ENCODE measurements at places on chromosomes 5 and 9.

- DNase-seq = no peak
Observed at GRCh38 chr9:70407081-70407503, 7.4 kb downstream of the KLF9 start.

DNA sequence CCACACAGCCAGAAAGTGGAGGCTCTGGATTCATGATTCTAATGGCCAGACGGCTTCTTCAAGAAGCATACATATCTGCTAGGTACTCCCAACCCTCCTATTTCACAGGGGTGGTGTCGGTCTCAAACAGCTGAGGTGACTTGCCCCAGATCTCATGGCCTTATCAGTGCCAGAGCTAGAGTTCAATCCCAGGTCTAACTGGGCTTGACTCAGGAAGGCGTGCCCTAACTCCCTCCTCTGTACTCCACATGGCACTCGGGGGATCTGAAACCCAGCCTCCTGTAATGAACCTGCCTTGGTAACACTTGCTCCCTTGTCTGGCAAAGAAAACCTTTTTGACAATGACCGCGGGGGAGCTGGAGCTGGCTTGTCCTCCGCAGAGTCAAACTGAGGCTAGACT, 2.1 kb downstream of the QRFP start:
- DNase-seq = no peak

GRCh38 chr9:32716425-32716824, 66.9 kb upstream of the TMEM215 start:
- no peak for DNase-seq

DNA sequence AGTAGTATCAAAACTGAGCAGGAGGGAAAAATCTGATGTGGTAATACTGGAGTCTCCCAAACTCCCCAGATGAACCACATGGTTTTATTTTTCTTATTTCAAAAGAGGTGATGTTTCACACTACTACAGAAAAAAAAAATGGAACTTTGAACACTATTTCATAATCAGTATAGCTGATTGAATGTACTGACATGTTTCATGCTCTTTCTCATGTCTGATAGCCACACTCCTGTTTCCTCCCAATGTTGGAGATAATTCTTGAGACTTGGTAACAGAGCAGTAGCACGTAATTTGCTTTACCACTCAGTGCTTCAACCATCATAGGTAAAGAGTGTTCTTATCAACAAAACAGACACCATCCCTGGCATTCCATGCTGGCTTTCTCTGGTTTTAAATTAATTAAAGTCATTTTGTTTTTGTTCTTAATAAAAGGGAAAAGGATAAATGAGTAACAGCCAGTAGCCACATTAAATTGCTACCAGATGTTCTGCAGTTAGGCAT, 85.2 kb downstream of the MUSK start:
- no peak for DNase-seq

DNA sequence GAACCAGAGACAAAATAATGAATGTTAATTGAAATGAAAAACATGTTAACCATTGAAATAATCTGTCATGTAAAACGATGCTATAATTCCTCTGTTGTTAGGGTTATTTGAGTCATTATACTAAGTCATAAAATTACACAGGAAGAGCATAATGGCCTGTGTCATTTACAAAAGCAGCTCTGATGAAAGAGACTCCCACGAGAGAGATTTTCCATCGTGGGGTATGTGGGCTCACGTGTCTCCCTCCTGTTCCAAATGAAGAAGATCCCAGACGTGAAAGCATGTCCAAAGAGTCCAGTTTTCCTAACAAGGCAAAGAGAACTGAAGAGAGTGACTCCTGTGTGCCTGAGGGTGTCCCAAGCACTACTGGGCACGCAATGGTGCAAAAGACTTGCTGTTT, 379.8 kb downstream of the SPOCK1 start:
- no peak for DNase-seq

GRCh38 chr9:134629061-134629585, 12.5 kb upstream of the COL5A1 start:
- no peak for DNase-seq

GRCh38 chr5:135055396-135055795, 21.4 kb upstream of the PITX1 start:
- no peak for DNase-seq

GRCh38 chr9:127537792-127538191, 74.3 kb upstream of the STXBP1 start:
- DNase-seq = no peak

DNA sequence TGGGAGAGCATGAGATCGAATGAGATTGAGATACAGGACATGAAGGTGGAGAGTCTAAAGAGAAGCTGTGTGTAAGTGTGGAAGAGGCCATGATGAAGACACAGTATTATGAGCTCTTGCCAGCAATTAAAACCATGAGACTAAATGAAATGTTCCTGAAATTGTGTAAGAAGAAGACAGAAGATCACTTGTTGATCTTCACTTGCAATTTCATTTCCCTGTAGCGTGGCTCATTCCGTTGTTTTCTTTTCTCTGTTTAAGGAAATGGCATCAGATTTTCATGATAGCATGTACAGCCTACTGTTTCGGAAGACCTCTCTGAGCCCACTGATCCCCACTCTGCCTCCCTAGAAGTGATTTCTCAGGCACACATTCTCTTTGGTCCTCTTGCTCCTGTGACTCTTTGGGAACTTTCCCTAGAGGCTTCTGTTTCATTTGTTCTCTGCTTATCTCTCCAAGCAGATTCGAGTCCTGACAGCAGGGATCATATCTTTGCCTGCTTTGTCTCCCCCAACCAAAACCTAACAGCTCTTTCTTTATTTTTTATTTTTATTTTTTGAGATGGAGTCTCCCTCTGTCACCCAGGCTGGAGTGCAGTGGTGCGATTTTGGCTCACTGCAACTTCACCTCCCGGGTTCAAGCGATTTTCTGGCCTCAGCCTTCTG, 16.8 kb downstream of the PIP5K1B start:
- DNase-seq = no peak

DNA sequence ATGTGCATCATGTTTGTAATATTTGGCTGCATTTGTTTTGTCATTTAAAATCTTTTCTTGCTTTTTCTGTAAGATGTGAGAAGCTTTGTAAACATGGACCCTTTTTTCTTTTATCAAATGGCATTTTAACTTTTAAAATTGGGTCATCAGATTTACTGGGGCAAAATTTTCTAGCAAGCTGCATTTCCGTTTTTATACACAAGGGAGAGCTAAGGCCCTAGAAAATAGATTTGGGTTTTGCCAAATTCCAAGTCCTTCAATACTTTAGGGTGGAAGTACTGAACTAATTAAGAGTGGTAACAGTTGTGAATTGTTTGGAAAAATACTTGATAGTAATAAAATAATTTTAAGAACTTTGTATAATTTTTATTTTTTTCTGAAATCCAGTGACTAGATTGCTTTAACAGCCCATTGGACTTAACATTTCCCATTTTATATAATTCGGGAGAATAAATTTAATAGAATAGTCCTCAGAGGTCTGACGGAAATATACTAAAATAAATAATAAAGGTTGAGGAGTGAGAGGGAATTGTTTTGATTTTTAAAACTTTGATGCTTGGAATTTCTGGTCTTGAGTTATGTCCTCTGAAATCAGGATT, 117.4 kb downstream of the SMARCA2 start:
- DNase-seq = peak; percentile 30

- no peak for DNase-seq
Observed at GRCh38 chr5:16540421-16540820, 74.8 kb upstream of the ZNF622 start.

DNA sequence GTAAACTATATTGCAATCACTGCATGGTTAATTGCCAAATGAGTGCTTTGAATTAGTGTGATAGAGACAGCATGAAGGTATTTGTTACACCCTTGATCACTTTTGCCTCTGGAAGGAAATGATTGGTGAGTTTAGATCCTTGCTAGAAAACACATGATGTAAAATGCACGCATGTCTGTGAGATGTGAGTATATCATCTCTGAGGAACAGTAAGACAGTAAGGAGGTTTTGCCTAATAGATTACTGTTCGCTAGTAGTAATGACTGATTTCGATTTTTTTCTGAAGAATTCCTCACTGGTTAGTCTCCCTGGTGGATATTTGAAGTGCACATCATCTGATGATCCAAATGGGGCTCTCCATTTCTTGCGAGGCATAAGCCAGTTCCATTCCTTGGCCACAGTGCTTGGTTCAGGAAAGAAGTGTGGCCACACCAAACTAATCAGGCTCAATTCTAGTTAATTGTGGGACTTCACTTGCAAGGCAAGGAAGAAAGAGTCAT, 156.4 kb upstream of the ADRA1B start:
- DNase-seq = no peak

GRCh38 chr5:180495292-180495691, 1.1 kb downstream of the CNOT6 start:
- no peak for DNase-seq

- no peak for DNase-seq
Observed at GRCh38 chr5:125836256-125836655, 587.0 kb upstream of the GRAMD2B start.

GRCh38 chr5:77638763-77639671, 504 bp upstream of the OTP start:
- no peak for DNase-seq
